ENCODE measurements at places on chromosomes 5 and 9.
A peak's percentile ranks its signal among the peaks of the same experiment; 100 is the strongest.

DNA sequence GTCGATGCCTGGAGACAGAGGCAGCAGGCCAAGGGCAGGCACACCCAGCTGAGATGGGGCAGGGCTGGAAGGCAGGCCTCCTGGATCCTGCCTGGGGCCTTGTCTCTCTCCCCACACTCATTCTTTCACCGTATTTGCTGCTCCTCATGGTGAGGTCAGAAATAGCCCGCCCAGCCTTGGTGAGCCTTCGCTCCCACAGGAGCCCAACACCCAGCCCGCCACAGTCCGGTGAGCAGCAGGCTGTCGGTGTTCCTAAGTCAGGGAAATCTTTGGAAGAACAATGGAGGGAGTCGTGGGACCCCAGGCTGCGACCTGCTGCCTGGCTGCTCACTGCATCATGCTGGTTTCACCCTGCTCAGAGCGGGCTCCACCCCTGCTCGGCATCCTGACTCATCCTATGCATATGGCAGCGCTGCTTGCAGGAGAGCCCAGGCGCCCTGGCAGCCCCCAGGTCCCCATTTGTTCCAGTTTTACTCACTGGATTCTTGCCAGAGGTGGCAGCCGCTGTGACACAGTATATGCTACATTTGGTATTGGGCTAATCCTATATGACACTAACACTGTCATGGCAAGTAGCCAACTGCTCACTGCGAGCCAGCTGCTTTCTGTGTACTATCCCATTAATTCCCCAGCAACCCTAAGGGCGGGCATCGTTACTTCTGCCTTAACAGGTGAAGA lies 53.2 kb upstream of the NCS1 start:
- DNase-seq: no peak

- no peak for DNase-seq
Measured at GRCh38 chr9:90099262-90099963, 494.6 kb downstream of the GADD45G start.

GRCh38 chr9:27548055-27548741 lies 18.6 kb upstream of the MOB3B start:
- no peak for DNase-seq

DNA sequence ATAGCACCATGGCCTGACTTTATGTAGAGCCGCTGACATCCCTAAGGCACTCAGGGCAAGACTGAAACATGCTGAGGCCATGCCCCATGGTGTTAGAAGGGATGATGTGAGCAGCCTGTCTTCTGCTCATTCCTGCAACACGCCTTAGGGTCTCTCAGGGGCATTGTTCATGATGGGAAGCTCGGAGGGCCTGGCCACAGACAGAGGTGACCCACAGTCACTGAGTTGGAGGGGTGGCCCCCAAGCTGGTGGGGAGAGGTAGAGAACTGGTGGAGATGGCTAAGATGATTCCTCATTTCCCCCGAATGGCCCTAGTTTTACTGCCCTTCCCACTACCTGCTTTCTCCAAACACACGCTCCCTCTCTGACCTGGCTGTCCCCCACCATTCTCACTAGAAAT lies 135.2 kb downstream of the BARX1 start:
- no peak for DNase-seq

DNA sequence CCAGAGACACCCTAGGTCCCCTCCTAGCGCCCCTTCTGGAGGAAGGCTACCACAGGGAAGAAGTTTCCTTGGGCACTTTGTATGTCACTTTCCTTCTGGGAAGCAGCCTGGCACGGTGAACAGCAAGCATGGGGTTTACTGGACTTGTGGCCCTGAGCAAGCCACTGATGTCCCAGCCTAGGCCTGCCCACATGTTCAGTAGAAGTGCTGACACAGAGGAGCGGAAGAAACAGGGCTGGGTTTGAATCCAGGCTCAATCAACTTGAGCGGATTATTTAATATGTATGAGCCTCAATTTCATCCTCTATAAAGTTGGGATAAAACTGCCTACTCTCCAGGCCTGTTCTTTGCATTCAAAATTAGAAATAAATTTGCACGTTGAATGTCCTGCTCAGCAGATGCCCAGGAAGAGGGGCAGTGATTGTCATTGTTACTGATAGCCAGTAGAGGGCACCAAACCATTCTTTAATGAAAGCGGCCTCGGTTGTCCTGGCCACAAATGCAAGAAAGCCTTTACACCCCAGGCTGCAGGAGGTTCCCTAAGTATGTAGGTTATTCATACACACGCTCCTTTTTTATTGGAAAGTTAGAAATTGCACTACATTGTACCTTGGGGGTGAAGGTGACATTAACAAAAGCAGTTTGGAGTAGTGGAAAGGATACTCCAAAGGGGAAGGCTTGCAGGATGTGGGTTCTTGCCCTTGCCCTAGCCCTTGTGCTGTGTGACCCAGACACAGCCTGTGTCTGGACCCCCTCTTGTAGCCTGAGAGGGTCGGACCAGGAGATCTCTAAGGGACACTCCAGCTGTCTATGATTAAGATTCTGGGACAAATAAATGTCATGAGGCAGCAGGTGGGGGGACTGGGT lies 13.4 kb upstream of the XPA start:
- no peak for DNase-seq

- DNase-seq: no peak
Measured at GRCh38 chr9:22005021-22005701, 3.9 kb downstream of the CDKN2B start.

DNA sequence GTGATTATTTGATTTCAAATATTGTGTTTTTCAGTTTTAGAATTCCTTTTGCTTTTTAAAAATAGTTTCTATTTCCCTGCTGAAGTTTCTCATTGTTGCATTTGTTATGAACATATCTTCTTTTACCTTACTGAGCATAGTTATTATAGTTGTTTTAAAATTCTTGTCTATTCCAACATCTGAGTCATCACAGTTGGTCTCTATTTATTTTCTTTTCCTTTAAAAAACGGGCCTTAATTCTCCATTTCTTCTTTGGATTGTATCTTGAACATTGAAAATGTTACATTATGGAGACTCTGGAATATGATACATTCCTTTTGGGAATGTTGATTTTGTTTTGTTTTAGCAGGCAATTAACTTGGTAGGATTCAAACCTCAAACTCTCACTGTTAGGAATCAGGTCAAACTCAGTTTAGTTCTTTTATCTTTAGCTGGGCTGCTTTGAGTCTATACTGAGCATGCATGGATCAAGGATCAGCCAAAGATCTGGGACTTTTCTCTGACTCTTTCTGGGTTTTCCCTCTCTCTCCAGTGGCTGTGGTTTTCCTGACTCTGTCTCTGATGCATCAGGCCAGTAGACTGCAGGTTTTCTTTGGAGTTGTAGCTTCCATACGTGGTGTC lies 70.3 kb downstream of the TEK start:
- DNase-seq: no peak

DNA sequence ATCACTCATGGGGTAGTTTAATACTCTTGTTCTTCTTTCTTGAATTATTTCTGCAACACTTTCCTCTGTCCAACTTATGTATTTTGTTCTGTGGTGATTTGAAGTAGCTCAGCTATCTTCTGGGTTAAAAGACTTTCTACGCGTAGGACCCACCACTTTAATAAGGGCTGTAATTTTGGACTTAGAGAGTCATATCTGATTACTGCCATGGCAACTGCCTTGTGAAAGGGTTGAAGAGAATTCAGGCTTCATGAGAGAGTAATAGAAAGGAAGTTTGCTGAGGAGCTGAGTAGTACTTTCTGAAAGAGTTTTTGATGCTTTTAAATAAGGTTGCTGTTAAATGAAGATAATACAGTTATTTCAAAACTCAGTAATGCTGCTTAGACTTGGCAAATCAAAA lies 89.5 kb downstream of the TLE4 start:
- DNase-seq: no peak

DNA sequence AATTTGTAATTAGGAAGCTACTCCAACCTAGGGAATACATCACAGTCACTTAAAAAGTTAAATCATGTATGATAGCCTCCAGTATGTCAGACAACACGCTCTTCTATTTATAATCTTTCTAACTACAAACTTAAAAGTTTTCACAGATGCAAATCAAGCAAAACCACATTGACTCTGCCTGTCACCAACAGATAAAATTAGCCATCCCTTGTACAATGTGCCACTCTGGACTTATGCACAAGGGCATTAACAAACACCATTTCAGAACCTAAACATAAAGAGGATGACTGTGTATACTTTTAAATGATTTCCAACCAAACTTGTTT lies 14.7 kb downstream of the ERP44 start:
- DNase-seq: no peak

- no peak for DNase-seq
Measured at GRCh38 chr9:6897898-6898302, 140.1 kb downstream of the KDM4C start.

DNA sequence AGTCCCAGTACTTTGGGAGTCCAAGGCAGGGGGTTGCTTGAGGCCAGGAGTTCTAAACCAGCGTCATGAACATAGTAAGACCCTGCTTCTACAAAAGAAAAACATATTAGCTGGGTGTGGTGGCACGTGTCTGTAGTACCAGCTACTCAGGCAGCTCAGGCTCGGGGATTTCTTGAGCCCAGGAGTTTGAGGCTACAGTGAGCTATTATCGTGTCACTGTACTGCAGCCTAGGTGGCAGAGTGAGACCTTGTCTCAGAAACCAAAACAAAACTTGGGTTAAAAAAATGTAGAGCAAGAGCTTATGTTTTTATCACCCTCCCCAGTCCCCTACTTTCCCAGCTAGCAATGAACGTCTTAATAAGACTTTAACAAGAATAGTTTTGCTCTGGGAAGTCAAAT lies 46.7 kb downstream of the UHRF2 start:
- no peak for DNase-seq

DNA sequence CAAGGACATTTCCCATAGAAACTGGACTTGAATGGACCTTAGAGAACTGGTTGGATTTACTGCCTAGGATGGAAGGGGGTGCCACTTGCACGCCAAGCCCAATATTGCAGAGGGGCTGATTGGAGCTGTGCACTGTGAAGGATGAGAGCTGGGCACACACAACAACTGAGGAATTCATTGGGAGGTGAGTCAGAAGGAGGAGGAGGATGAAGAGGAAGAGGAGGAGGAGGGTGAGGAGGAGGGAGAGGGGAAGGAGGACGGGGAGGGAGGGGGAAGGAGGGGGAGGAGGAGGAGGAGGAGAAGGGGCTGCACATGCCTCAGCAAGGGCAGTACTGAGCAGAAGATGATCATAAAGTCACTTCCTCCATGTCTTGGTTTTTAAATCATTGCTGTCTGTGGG lies 5.7 kb upstream of the ICE1 start:
- no peak for DNase-seq

DNA sequence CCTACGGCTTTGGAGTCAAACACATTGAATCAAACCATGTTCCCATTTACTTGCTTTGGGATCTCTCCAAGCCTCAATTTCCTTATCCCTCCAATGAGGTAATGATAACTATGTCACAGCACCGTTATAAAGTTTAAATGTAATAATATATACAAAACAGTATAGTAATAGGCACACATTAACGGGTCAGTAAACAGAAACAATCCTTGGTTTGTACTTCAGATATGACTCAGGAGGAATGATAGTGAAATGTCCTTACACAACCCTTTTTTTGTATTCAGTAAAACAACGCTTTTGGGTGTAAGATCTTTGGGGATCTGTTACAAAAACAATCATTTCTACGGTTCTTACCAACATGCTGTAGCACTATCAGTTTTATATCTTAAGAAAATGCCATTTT lies 178.5 kb upstream of the GNA14 start:
- no peak for DNase-seq

- no peak for DNase-seq
Measured at GRCh38 chr5:14552017-14552416, 29.6 kb upstream of the OTULINL start.

GRCh38 chr5:151382576-151382975 lies 35.2 kb upstream of the SLC36A2 start:
- DNase-seq: no peak

DNA sequence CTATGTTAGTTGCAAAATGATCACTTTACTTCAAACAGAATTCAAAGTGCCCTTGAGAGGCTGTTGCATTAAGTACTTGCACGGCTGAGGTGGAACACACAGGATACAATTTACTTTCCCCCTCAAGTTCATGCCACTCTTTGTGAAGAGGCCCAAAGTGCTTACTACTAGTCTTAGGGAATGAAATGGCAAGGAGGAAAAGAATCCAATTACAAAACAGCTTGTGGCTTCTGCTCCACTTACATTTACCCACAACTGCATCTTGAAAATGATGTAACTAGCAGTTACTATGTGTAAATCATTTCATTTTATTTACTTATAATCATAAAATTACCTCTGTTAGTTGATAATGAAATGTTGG lies 14.6 kb downstream of the FOXD1 start:
- no peak for DNase-seq

DNA sequence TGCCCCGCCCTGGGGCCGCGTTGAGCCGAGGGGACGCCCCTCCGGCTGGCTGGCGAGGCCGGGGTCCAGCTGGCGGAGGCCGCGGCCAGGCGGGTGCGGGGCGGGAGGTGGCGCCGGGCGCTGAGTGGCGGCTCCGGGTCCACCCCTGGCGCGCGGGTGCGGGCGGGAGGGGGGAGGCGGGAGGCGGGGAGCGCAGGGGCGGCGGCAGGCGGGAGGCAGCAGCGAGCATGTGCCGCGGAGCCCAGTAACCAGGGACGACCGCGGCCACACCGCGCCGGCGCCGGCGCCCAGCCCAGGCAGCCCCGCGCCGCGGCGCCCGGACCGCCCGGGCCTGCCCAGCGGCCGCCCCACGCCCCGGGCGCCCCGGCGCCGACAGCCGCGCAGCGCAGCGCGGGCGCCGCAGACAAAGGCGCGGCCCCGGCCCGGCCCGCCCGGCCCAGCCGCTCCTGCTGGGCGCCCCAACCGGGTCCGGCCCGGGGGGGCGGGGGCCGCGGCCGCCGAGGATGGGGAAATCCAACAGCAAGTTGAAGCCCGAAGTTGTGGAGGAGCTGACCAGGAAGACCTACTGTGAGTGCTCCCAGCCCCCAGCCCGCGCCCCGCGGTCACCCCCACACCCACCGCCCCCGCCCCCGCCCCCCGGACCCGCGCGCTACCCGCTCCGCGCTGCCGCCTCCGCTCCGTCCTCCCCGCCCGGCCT lies at the start of gene NCS1:
TSS of gene NCS1 (plus strand) at position 244 of the 697 bp plus-strand sequence. CDS start at position 504, 260 bp downstream.
- peak; percentile 25 for DNase-seq

DNA sequence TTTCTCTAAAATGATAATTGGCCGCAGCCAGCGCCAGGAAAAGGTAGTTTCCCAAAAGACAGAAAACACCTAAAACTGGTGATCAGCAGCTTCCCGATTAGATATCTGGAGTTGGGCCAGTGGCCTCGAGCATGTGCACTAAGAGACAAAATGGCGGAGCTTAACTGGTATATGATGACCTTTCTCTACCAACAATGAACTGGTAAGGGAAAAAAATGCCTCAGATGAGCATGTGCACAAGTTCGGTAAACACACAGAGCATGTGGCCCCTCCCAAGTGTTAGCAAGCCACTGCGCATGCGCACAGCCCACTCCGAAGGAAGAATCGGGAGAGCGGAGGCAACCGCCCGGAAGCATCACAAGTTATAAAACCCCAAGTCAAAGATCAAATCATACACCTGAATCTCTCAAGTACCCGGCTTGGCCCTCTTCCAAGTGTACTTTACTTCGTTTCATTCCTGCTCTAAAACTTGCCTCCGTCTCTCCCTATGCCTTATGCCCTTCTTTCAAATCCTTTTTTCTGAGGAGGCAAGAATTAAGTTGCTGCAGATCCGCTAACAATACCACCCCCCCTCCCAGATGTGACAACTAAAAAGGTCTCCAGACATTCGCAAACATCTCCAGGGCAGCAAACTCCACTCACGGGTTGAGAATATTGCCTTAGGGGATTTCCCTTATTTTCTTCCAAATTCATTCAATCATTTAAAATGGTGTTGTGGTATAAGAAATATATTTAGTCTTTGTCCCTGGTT lies 15.0 kb upstream of the PTBP3 start:
- peak; percentile 40 for DNase-seq

- DNase-seq: no peak
Measured at GRCh38 chr9:89455356-89455824, 42.5 kb downstream of the SEMA4D start.

Measured in activated CD8-positive, alpha-beta memory T cell treated with anti-CD3 and anti-CD28 coated beads for 1 hour (primary cell).